D721Med (cell line): ENCODE measurements at places on chromosomes 4 and X.

DNA sequence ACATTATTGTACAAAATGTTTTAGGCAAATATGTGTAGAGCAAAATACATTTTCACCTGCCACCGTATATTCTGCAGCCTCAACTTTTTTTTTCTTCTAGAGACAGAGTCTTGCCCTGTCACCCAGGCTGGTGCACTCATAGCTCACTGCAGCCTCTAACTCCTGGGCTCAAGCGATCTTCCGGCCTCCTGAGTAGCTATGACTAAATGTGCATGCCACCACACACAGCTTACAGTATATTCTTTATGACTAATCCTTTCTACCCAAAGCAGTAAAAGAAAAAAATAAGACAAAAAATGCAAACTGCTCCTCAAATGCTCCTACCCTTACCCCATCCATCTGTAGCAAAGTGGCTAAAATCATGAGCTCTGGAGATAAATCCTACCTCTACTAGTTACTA lies 426.3 kb downstream of the KCNIP4 start:
- DNase-seq, result no peak

- no peak for DNase-seq
These were observed 450.7 kb downstream of the UBE2NL start for GRCh38 chrX:144334577-144334976.

GRCh38 chr4:106201373-106201772 lies 114.6 kb downstream of the TBCK start:
- no peak for DNase-seq

GRCh38 chr4:3075652-3075981 lies 1.1 kb downstream of the HTT start:
- no peak for DNase-seq

GRCh38 chr4:111855308-111855707 lies 289.9 kb upstream of the FAM241A start:
- DNase-seq, result no peak

DNA sequence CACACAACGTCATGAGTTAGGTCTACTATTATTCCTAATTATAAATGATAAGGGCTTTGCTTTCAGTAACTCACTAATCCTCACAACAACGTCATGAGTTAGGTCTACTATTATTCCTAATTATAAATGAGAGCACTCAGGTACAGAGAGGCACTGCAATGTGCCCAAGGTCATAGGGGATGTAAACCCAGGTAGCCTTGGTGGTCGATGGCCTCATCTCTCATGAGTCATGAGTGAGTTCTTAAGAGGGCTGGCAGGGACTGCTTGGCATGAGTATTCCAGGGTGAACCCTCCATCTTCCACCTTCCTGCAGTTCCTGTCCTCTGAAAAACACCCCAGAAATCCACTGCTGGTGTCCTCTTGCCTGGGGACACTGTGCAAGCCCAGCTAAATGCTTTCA lies 317.1 kb downstream of the STK32B start:
- DNase-seq, result no peak
